ENCODE measurements at places on chromosomes 5 and 9.

DNA sequence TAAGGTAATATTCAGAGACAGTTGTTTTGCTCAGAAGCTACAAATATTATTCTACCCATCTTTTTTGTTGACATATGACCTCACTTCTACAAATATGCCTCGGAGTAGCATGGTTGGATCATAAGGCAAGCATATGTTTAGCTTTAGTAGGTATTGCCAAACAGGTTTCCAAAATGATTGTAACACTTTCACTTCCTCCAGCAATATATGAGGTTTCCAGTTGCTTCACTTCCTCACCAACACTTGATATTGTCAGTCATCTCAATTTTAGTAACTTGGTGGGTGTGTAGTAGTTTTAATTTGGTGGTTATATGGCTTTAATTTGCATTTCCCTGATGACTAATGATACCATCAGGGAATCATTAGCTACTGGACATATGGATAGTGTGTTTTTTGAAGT, 46.7 kb downstream of the TNFSF8 start:
- no peak for DNase-seq

DNA sequence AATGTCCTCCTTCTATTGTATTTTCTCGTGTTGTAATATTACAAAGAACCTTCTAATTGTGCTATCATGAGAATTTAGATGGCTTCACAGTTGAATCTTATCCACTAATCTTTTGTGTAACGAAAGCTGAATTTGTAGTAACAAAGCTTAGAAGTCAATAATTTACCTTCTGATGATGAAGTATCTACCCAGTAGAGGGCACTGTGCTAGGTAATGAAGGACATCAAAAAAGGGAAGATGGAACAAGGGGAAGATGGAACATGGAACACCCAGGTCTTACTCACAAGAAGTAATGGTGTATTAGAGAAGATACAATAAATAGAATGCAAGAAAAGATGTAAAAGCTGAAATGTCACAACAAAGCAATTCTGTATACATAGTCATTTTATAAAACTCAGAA, 131.0 kb upstream of the CCNG1 start:
- DNase-seq: no peak

DNA sequence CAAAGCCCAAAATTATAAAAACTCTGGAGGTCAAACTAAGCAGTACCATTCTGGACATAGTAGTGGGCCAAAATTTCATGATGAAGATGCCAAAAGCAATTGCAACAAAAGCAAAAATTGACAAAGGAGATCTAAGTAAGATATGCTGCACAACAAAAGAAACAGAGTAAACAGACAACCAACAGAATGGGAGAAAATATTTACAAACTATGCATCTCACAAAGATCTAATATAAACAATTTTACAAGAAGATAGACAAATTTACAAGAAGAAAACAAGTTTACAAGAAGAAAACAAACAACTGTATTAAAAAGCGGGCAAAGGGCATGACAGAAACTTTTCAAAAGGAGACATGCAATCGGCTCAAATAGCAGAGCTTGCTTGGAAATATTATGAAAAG, 396.9 kb downstream of the CDH9 start:
- no peak for DNase-seq

- no peak for DNase-seq
Measured at GRCh38 chr5:177355868-177356168, 1.9 kb upstream of the RGS14 start.

GRCh38 chr9:105296877-105297287, 52.4 kb downstream of the SLC44A1 start:
- no peak for DNase-seq

DNA sequence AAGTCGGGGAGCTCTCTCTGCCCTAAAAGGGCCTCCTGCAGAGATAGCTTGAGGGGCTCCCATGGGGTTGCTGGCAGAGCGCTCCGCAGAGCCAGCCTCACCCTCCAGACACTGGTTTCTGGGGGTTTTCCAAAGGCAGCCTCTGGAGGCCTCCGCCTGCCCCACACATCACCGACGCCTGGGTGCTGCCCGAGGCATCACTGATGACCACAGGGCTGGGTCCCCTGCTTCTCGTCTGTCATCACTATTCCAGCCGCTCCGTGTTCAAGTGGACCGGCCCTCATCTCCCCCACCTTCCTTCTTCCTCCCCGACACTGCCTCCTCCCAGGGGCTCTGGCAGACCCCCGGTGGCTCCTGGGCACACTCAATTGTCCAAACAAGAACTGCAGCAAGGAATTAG, 64.1 kb upstream of the IRX4 start:
- DNase-seq: no peak

DNA sequence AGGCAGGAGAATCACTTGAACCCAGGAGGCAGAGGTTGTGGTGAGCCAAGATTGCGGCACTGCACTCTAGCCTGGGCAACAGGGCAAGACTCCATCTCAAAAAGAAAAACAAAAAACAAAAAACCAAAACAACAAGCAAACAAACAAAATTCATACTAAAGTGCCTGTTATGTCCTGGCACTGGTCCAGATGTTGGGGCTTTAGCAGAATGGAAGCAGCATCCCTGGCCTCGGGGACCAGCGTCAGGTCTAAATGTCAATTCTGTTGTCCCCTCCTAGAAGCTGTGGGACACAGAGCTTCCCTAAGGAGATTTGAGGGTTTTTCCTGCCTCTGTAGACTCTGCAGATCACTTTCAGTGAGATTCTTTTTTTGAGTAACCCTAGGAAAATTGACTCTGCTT, 26.2 kb downstream of the PPARGC1B start:
- DNase-seq: no peak

- DNase-seq: no peak
Measured at GRCh38 chr5:43041669-43042175, 1.6 kb upstream of the ANXA2R start.

DNA sequence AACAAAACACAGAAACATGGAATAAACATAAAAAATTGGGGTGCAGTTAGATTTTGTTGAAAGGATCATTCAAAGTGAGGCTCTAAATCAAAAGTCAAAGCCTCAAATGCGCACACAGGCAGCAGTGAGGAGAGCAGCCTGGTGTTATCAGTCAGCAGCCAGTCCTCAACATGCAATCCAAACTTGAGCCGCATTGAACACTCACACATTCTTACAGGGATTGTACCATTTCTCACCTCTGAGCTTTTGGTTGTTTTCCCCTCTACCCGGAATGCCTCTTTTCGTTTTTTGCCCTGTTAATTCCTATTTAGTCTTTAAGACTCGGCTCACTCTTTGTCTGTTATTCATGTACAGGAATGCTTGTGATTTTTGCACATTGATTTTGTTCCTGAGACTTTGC, 81.1 kb upstream of the PUM3 start:
- DNase-seq: no peak

Measured in stimulated activated CD8-positive, alpha-beta memory T cell treated with anti-CD3 and anti-CD28 coated beads, Interleukin-7, amount 100 ng/mL, for 1 hour (primary cell).